ENCODE measurements at places on chromosomes 4 and X. TPM values are rescaled to one million over a fixed set of nuclear protein-coding genes. Genes with fewer than 3 reads are reported as not detected.

DNA sequence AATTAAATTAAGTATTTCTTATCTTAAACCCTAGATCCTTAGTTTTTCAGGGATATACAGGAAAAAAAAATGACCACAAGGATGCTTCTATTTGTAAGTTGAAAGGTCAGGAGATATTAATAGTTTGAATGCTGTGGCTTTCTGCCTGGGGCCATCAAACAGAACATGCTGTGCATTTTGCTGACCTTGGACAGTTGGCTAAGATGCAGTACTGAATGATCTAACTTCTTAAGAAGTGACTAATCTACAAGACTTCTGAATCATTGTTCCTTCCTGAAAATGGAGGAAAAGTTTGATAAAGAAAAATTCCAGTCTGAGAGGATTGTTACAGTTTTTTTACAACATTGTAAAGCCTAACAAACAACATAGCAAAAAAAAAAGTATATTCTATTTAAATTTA lies 237.8 kb upstream of the JADE1 start:
- H3K4me3 ChIP-seq = no peak overlapping the region
- H3K4me1 ChIP-seq = no peaks in the 10 kb centered on the region
- no peak for DNase-seq

Gene GPR82
- not detected for total RNA-seq

DNA sequence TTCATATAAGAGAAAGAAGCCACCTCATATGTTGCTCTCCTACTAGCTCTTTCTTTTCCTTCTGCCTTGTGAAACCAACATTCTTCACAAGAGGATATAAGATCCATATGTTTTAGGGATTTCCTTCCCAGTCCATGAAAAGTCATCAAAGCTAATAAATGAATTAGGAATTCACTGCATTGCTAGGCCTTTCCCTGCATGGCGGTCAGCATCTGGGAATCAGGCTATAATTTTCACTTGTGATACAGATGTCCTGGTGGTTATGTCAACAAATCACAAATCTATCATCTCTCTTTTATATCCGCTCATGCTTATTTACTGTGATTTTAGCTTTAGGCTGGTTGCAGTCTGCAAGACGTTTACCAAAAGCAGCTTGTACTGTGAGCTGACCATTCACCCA lies 510.0 kb downstream of the NLGN4X start:
- H3K27ac ChIP-seq = no peak overlapping the region
- no peak for DNase-seq
- no peaks in the 10 kb centered on the region for H3K36me3 ChIP-seq
- H3K4me1 ChIP-seq = no peaks in the 10 kb centered on the region

- peak overlapping the region; percentile 39 for H3K27ac ChIP-seq
- no peak overlapping the region for H3K4me3 ChIP-seq
- no peaks in the 10 kb centered on the region for H3K36me3 ChIP-seq
These were observed 429.1 kb downstream of the SPRY1 start for GRCh38 chr4:123825596-123826291.

GRCh38 chr4:141540643-141541042 lies 95.7 kb upstream of the IL15 start:
- H3K27ac ChIP-seq = no peak overlapping the region
- H3K36me3 ChIP-seq = no peaks in the 10 kb centered on the region
- H3K4me3 ChIP-seq = no peak overlapping the region

DNA sequence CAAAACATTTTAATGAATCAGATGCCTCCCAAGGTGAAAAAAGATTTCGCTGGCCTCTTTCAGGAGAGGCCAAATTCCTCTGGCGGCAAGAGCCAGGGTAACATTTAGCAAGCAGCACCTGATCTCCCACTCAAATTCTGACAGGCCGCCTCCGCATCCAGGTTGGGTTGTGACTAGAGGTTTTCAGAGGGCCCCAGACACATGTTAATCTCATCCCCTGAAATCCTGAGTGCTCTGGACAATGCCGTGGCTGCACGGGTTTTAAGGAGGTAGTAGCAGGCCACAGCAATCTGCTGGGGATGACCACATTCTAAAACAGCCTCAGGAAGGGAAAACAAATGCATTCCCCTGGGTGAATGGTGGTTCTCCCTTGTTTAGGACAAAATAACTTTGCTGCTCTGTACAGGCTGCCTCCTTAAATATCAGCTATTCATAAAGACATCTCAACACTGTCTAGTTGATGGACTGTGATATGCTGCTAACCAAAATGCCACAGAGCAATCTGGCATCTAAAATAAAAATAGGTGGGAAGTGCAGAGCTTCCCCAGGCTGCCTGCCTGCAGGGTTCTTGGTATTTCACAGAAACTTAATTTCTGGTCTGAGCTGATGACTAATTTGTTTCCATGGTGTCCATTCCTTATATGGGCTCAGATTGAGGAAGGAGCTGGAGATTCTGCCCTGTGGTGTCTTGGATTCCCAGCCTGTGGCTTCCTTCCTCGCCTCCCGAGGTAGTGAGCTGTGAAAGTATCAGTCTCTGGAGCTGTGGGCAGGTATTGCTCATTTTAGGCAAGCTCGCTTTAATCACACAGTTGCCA lies 202.0 kb downstream of the DCLK2 start:
- H3K27me3 ChIP-seq = no peaks in the 10 kb centered on the region
- H3K27ac ChIP-seq = no peak overlapping the region
- H3K36me3 ChIP-seq = no peaks in the 10 kb centered on the region
- no peaks in the 10 kb centered on the region for H3K4me1 ChIP-seq
- DNase-seq = no peak

Gene DUSP9
- total RNA-seq = 7.1 TPM

DNA sequence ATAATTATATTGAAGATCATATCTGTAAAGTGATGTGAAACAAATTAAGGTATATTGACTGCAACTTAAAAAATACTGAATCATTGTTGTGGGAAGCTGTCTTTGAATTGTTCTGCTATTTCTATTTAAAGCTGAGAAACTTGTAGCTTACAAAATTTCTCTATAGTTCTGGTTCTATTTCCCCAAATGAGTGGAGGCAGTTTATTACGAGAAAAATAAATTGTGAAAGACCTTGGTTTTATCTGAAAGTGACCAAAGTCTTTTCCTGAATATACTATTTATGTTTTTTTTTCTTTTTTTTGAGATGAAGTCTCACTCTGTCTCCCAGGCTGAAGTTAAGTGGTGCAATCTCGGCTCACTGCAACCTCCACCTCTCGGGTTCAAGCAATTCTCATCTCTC lies 165.4 kb downstream of the SH3BGRL start:
- DNase-seq = no peak
- H3K36me3 ChIP-seq = no peaks in the 10 kb centered on the region
- H3K4me3 ChIP-seq = no peak overlapping the region
- no peak overlapping the region for H3K27ac ChIP-seq
- no peaks in the 10 kb centered on the region for H3K4me1 ChIP-seq
- no peaks in the 10 kb centered on the region for H3K27me3 ChIP-seq

Gene CEP135
- total RNA-seq = 9.5 TPM

Gene DGKQ
- 12.2 TPM for total RNA-seq

Gene NDST3
- total RNA-seq = not detected

- no peaks in the 10 kb centered on the region for H3K27me3 ChIP-seq
- H3K27ac ChIP-seq = no peak overlapping the region
- H3K4me1 ChIP-seq = no peaks in the 10 kb centered on the region
- H3K4me3 ChIP-seq = no peak overlapping the region
- no peaks in the 10 kb centered on the region for H3K36me3 ChIP-seq
- no peak for DNase-seq
These were observed 208.4 kb upstream of the NPY2R start for GRCh38 chr4:154999950-155000578.

Gene PRKG2
- 0.59 TPM for total RNA-seq

- H3K4me1 ChIP-seq = no peaks in the 10 kb centered on the region
- DNase-seq = no peak
- no peaks in the 10 kb centered on the region for H3K36me3 ChIP-seq
- H3K27ac ChIP-seq = no peak overlapping the region
- H3K4me3 ChIP-seq = no peak overlapping the region
- no peaks in the 10 kb centered on the region for H3K27me3 ChIP-seq
These were observed 159.1 kb downstream of the NDST3 start for GRCh38 chr4:118193421-118193820.

Gene CNKSR2
- total RNA-seq = not detected

Gene NONO
- 527 TPM for total RNA-seq

DNA sequence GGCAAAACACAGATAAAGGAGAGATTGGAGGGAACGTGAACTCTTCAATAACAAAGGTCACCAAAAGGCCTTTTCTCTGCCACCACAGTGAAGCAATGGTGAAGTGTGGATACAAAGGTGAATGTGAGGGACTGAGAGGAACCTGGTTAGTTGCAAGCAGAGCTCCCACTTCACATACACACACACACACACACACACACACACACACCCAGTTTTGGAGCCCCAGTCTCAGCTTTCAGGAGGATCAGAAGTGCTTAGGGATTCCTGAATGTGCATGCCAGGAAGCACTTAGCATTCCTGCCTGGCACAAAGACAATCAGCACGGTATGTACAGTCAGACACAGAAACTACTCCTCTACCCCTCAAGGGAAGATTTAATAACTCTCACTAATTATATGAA lies 71.5 kb downstream of the ARHGEF9 start:
- H3K36me3 ChIP-seq = no peaks in the 10 kb centered on the region
- H3K4me1 ChIP-seq = no peaks in the 10 kb centered on the region
- H3K27ac ChIP-seq = no peak overlapping the region
- no peak for DNase-seq
- H3K4me3 ChIP-seq = no peak overlapping the region
- no peaks in the 10 kb centered on the region for H3K27me3 ChIP-seq
